ENCODE measurements at places on chromosomes 1 and 21. TPM values are rescaled to one million over a fixed set of nuclear protein-coding genes. Genes with fewer than 3 reads are reported as not detected.

DNA sequence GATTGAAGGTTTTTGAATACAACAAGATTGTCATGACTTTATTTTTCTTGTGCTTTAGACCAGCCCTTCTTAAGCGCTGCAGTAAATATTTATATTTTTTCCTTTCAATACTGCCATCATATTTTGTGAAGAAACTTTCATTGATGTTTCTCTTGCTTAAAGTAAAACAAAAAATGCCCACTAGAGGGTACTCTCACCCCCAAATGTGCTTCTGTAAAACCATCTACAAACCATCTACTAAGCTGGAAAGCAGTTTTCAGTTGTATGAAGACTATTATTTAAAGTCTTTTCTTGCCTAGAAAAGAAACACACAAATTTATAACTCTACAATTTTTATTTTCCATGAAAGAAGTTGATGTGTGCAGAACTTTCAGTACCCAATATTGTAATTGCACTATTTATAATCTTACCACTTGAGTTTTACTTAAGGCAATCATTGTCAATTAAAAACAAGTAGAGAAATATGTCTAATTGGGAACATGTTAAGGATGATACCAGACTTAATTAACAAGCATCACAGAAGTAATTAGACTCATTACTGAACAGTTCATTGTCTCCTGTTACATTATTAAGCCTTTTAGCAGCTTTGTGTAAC is 10.7 kb downstream of the LEPR start:
- no peak for DNase-seq

DNA sequence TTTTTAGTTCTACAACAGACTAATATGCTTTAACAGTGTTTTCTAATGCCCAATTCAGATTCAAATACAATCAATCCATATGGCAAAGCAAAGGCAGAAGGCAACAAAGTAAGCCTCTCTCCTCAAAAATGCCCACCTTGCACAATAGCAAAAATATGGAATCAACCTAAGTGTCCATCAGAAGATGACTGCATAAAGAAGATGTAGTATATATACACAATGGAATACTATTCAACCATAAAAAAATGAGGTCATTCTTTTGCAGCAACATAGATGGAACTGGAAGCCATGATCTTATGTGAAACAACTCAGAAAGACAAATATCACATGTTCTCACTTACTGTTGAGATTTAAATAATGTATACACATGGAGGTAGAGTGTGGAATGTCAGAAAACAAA is 80.7 kb downstream of the EIF4G3 start:
- no peak for DNase-seq

- DNase-seq: no peak
Measured at GRCh38 chr21:46052703-46053651, 44.9 kb upstream of the COL6A2 start.

The SLC16A4 gene
- 13.7 TPM for total RNA-seq

The PADI1 gene
- total RNA-seq: not detected

Data from Peyer's patch (tissue), 4 donors.